ENCODE measurements at places on chromosomes 3 and 15.

DNA sequence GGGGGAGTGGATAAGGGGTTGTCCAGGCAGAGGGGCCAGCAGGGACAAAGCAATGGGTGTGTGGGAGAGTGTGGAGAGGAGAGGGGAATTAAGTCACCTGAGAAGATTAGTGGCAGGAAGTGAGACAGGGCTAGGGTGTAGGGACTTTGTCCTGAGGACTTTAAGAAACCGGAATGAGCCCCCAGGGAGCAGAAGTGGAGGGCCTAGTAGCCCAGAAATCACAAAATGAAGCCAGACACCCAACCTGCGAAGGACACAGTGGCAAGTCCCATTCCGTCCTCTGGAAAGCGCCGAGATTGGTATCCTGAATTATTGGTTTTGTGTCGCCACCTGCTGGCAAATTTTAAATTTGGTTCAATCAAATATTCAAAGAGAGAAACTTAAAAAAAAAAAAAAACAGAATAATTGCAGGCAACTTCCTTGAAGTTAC is 78.0 kb upstream of the SLC25A36 start:
- DNase-seq: no peak

- no peak for DNase-seq
Measured at GRCh38 chr3:63576846-63577245, 75.6 kb upstream of the SNTN start.

GRCh38 chr3:38108649-38109579 is 28.0 kb downstream of the ACAA1 start:
- DNase-seq: no peak

DNA sequence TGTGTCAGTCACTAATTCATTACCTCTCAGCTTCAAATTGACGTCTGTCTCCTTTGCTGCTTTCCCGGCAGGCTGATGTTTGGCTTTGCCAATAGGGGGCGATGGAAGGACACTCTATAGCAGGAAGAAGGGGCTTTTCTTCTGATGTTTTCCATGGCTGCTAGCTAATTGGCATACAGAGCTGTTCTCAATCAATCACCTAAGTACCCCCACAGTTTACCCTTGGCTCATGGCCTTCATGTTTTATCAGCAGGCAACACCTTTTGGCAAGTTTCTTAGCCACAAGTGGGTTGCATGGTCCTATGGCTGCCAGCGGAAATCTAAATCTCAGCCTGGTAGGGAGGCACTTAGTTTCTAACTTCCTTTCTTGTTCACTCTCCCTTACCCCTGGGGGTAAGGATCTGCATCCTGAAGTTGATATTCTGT is 45.0 kb downstream of the ESYT3 start:
- no peak for DNase-seq

DNA sequence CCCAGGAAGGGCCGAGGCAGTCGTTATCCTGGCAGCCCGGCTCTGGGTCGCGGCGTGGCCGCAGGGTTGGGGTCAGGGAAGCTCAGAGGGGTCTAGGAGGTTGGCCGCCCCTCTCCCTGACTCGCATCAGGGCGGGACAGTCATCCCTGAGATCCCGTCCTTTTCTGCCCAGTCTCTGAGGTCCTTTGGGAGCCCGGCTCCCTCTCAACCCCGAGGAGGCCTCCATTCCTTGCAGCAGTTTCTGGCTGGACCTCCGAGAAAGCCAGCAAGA is 495 bp downstream of the HYAL2 start:
- no peak for DNase-seq

GRCh38 chr3:8972639-8973038 is 9.4 kb upstream of the RAD18 start:
- no peak for DNase-seq

GRCh38 chr3:14547693-14548092 is 7.6 kb upstream of the GRIP2 start:
- no peak for DNase-seq

DNA sequence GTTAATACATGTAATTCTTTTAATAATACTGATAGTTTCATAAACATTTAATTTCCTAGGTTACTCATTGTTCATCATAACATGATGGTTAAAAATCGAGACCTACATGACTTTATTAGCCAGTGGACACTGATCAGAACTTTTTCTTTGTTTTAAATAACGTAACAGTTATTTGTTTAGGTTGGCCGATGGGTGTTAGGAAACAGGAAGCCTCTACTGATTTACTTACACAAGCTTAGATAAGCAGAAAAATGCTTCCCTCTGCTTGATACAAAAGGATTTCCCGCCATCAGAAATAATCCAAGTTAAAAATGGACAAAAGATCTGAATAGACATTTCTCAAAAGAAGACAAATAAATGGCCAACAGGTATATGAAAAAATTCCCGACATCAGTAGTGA is 16.6 kb upstream of the APH1B start:
- DNase-seq: no peak

GRCh38 chr3:67495751-67496150 is 158.7 kb downstream of the SUCLG2 start:
- DNase-seq: no peak

- no peak for DNase-seq
Measured at GRCh38 chr3:112979244-112979832, 4.4 kb upstream of the CD200R1 start.

DNA sequence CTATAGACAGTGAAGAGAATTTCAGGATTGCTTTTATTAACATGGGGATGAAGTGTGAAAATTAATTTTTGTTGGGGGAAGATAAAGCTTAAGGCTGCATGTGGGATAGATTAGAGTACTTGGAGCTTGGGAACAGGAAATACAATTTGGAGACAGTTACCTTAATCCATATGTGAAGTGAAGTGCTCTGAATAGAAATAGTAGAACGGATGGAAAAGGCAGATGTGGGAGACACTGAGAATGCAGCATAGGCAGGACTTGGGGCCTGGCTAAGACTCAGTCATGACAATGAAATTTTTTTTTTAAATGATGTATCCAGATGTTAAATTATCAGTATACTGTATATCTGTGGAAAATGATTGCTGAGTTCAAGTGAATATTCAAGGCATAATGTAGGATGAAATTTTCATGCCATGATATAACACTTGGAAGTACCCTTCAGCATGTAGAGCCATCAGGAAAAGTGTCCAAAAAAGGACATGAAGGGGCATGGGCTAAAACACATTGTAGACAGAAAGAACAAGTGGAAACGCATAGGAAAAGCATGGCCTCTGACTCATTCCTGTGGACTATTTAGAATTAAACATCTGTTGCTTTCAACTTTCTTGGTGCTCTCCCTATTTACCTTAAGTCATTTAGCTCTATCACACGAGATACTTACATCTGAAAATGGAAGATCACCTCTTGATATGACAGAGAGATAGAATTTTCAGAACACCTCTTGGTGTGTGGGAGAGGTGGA is 134.8 kb downstream of the RBMS3 start:
- DNase-seq: no peak
